ENCODE measurements at places on chromosomes 1 and 21.

DNA sequence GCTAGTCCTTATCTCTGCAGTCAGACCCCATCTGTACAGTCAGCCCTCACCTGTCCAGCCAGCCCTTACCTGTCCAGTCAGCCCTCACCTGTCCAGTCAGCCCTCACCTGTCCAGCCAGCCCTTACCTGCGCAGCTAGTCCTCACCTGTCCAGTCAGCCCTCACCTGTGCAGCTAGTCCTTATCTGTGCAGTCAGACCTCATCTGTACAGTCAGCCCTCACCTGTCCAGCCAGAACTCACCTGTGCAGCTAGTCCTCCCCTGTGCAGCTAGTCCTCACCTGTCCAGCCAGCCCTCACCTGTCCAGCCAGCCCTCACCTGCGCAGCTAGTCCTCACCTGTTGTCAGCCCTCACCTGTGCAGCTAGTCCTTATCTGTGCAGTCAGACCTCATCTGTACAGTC lies 506.8 kb downstream of the NPHP4 start:
- no peak for DNase-seq

- no peak for DNase-seq
Measured at GRCh38 chr21:46468108-46468774, 9.6 kb downstream of the DIP2A start.

DNA sequence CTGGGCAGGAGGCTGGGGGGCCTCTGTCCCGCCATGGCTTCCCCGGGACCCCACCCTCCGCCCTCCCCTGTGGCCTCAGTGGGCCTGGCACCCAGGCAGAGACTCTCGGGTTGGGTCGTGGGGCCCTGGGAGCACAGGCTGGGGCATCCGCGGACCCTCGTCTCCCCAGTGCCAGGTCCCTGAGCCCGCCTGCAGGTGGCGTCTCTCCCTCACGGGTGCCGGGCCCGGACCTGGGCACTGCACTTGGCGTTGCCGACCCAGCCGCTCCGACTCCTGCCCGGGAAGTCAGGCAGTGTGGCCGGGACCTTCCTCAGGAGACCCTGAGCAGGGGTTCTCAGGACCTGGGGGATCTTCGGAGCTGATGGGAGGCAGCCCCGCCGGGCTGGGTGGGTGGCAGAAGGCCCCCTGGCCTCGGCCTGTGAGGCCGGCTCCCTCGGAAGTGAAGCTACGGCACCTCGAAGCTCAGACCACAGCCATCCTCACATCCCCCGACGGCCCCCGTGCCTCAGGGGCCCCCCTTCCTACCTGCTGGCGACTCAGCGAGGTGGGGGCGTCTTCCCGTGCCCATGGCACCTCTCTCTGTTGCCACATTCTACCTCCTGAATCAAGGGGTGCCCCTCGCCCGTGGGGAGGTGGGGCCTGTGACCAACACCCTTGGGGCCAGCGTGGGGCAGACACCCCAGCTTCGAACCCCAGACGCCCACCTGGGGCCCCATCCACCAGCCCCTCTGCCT lies 6.4 kb upstream of the C1orf159 start:
- peak; percentile 43 for DNase-seq

- peak; percentile 88 for DNase-seq
Measured at GRCh38 chr1:207797229-207797973, 45.5 kb downstream of the CD46 start.

DNA sequence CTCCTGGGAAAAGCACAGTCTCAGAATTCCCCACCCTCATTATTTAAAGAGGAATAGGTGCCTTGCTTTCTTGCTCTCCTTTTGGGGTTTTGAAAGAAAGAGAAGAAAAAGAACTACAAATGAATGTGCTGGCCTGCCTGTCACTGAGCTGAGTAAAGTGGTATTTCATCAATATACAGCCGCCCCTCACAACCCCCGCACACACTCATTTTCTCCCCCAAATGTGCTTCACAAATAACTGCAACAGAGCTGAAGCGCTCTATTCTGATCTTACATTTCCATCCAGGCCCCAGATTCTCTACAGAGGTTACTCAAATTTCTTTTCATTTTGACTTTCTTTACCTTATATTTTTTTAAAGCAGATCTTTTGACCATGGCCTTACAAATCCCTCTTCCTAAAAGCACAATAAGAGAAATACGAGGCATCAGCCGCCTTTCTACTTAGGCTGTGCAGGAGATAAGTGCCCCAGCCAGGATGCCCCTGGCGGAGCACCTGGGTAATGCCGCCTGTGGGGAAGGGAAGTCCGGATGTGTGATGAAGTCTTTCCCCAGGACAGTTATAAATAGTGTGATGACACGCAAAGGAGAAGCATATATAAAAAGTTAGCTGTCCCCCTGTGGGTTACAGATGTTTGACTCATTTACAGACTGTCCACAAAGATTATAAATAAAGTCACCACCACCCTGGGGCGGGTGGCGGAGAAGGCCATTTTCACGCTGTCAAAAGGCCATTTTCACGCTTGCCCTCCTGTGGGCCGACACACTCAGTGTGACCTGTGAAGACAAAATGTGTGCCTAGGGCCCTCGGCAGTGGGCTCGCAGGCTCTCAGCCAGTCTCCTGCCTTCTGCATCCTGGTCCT lies 6.5 kb downstream of the KCNN3 start:
- DNase-seq: peak; percentile 71

- no peak for DNase-seq
Measured at GRCh38 chr1:115133440-115133839, 44.1 kb upstream of the TSPAN2 start.

DNA sequence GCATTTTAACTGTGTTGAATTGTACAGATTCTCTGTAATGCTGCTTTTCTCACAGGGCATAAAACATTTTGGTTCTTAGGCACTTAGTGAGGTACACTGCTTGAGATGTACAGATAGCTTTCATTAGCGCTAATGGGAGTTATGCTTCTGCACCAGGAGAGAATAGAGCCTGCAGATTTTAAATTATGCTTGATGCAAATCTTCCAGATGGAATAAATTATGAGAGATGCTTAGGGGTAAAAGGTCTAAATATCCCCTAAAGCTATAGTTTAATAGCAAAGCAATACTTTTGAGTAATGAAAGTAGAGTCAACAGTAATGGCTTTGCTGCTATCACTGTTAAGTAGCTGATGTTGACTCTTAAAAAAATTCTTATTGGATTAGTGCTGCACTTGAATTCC lies 248.9 kb downstream of the S1PR1 start:
- DNase-seq: no peak

GRCh38 chr1:214248311-214249085 lies 32.5 kb upstream of the SMYD2 start:
- DNase-seq: no peak

DNA sequence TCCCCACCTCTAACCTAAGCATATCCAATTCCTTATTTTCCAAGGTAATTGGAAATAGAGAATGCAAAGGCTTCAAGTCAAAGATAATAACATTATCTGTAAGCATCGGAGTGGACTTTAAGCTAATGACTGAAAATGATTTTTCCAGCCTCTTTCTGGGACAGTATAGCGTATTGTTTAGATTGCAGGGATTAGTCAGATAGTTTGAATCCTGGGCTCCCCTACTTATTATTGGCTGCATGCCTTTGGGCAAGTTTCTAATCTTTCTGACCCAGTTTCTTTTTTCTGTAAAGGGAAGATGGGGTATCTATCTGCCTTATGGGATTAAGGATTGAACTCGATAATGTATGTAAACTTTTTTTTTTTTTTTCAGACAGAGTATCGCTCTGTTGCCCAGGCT lies 1.5 kb upstream of the CDC20 start:
- DNase-seq: no peak

DNA sequence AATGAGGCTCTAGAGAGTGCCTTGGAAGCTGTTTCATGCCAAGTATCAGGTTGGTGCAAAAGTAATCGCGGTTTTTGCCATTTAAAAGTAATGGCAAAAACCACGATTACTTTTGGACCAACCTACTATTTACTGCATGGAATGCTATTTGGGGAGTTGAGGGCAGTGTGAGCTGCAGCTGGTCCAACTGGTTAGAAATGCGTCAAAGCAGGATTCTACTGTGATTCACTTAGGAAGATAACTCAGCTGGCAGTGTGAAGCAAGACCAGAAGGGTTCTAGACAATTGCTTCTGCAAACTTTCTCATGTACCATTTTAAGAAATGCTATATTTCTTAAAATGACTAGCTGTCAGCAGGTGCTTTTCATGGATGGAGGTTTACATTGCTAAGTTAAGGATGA lies 21.2 kb upstream of the PLA2G2C start:
- DNase-seq: no peak

GRCh38 chr1:223133306-223133823 lies 9.7 kb downstream of the TLR5 start:
- no peak for DNase-seq

DNA sequence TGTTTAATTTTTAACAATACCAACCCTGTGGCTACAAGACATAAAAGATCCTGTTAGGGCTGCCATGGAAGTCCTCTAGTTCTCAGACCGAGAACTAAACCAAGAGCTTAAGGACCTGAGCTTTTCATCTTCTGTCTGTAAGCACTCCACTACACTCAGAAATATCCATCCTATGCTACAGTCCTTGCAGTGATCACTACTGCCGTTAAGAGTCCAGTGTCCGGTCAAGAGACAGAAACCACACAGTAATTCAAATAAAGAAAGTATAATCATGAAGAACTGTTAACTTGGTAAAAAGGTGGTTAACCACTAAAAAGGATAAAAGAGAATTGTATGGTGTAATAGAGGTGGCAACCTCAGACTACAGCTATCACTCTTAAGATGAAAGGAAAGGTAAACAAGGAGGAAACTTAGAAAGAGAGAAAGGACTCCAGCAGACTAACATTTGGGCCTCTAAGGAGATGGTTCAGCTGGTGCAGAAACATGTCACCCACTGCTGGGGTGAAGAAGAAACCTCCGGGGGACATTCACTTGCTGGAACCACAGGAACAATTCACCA lies 22.1 kb upstream of the PRDX6 start:
- DNase-seq: no peak

DNA sequence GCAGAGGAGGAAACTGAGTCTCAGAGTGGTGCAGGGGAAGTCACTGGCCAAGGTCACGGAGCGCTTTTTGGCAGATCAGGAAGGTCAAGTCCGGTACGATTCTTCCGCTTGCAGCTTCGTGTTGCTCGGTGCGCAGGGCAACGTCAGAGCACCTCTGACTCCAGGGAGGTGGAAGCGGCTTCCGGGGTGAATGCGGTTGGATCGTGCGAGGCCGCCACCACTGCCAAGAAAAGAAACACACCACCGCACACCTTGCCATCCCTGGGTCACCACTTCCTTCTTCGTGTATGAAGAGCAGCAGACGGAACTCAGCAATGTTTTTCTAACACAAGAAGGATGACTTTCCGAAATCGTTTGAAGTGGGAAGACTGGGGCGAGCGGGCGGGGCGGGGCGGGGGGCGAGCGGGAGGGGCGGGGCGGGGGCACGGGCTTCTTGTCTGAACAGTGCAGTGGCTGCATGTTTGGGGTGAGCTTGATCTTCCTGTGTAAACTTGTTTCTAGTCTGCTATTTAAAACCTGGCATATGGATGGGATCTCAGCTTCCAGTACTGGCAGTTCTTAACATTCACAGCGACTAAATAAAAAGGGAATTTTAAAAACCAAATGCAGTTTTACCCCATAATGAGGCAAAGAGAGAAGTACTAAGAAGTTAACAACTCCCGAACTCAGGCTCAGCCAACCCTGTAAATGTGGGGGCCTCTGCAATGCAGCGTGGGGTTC lies 300.0 kb downstream of the RRAGC start:
- no peak for DNase-seq

- no peak for DNase-seq
Measured at GRCh38 chr1:30120245-30121000, 603.0 kb downstream of the MATN1 start.

- no peak for DNase-seq
Measured at GRCh38 chr1:11842154-11843041, 5.2 kb downstream of the NPPA start.

DNA sequence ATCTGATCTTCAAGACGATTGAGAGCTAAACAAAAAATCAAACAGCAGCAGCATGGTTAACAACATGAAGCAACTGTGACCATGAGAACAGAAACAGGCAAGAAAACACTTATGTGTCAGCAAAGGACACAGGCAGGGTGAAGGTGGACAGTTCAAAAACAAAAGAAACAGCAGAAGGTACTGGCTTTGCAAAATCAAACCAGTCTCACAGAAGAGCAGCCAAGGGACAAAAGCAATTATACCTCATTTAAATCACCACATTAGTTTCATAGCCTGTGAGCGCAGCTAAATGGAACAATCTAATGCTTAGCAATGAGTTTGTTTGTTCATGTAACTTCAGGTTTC lies 59.1 kb downstream of the CAPN2 start:
- DNase-seq: no peak

DNA sequence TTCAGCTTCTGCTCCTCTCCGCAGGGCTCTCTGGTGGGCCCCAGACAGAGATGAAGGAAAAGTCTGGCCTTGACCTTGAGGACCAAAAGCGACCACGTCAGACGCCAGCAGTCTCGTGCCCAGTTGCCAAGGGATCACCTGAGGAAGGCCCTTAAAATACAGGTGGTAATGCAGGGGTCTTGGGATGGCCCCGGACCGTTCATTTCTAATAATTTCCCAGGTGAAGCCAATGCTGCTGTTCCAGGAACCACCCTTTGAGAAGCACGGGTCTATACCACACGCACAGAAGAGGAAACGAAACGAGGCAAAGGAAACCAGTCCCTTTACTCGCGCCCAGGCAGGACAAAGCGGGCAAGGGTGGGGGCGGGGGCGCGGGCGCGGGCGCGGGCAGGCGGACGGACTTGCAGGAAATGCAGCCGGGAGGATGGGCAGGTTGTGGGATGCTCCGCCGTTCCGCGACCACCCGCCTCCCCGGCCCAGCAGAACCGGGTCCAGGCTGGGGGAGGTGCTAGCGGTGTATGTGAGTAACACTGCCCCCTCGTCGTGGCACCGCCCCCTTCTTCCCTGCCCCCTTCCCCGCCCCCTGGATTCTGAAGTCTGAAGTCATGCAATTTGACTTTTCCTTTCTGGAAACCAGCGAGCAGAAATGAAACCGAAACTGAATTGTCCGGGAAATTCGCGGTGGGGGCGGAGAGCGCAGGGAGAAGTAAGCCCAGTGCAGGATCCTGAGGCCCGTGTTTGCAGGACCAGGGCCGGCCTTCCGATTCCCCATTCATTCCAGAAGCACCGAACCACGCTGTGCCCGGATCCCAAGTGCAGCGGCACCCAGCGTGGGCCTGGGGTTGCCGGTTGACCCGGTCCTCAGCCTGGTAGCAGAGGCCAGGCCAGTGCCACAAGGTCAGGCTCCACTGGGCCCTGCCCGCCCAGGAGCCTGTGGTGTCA lies 5.8 kb upstream of the MX1 start:
- peak; percentile 70 for DNase-seq

DNA sequence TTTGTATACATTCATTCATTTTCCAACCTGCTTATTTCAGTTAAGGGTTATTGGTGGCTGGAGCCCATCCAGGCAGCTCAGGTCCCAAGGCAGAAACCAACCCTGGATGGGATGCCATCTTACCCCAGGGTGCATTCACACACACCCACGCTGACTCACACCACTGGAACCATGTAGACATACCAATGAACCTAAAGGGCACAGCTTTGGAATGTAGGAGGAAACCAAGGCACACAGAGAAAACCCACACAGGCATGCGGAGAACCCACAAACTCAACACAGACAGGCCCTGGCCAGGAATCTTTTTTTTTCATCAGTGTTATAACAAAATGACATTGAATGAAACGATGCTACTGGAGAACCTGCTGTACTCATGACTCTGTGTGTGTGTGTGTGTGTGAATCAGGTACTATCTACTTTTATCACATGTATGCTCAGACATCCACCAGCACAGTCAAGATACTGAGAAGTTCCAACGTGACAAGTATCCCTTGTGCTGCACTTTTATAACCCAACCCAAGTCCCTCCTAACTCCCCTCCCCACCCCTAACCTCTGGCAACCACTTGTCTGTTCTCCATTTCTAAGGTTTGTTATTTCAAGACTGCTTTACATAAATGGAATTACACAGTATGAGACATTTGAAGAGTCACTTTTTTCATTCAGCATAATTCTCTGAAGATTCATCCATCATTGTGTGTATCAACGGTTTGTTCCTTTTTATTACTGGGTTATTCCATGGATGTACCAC lies 286.8 kb upstream of the PLD5 start:
- no peak for DNase-seq

Measured in HFFc6 (cell line).